ENCODE measurements at places on chromosomes 12 and 14.
A peak's percentile ranks its signal among the peaks of the same experiment; 100 is the strongest.

GRCh38 chr14:94361682-94362081 is 26.7 kb downstream of the SERPINA1 start:
- DNase-seq, result no peak

GRCh38 chr12:126198516-126198915 is 1133.3 kb downstream of the AACS start:
- DNase-seq, result no peak

DNA sequence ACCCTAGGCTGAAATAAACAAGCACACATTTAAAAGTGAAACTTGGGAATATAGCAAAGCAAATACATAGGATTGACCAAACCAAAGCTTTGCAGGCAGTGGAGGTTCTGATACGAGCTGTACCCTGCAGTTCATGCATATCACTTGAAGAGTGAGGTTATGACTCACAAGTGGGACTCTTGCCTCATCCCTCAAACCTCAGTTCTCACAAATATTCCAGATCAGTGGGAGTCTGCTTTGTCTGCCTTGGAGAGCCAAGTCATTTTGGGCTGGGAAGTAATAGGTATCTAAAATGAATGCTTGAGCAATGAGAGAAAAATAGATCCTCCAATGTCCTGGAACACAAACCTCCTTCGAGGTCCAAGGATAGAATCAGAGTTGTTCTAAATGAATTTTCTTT is 116.4 kb downstream of the LRIG3 start:
- DNase-seq, result no peak

- no peak for DNase-seq
These were observed at the start of gene TMEM121 for GRCh38 chr14:105525861-105526775. TMEM121 (plus strand) TSS chr14:105526583; CDS start chr14:105528835, 2,252 bp downstream.

DNA sequence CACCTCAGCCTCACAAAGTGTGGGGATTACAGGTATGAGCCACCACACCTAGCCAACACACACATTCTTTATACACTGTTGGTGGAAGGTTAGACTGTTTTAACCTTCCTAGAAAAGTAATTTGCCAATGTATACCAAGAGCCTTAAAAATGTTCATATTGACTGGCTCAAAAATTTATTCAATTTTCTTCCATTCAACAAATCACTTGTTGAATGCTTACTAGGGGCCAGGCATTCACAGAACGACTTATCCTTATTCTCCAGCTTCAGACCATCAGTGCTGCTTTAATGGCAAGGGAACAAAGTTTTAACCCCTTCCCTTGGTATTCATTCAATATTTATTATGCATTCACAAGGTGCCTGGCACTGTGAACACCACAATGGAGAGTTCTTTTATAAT is 3.0 kb downstream of the NR2C1 start:
- no peak for DNase-seq

DNA sequence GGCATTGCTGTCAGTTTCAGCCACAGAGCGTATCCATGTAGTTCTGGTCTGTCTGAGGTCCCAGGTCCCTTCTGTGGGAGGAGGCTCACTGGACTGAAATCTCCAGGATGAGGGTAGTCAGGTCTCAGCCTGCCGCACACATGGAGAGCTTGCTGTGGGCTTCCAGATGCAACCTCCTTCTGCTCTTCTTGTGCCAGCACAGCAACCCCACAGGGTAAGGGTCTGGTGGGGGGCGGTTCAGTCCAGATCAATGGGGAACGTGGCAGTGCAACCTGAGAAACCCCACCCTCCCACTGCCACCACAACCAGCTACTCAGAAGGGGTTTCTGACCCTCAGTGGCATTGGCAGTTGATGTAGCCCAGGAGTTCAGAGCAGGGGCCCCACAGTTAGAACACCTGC is 61.2 kb downstream of the BEGAIN start:
- DNase-seq, result no peak

DNA sequence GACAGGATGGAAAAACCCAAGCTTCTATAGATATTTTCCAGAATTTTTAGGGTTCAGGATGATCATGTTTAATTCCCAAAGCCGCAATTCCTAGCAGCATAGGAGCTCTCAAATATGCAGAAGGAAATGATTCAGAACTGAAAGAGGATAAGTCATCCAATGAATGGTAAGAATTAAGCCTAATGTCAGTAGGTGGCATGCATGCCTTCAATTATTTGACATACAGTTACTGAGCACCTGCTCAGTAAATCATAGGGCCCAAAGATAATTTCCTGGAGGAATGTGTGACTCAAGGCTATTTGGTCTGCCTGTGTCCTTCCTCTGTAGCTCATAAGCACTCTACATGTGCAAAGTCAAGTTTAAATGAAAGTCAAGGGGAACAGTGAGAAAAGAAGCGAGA is 116.8 kb upstream of the SLC38A4 start:
- DNase-seq, result peak; percentile 25

DNA sequence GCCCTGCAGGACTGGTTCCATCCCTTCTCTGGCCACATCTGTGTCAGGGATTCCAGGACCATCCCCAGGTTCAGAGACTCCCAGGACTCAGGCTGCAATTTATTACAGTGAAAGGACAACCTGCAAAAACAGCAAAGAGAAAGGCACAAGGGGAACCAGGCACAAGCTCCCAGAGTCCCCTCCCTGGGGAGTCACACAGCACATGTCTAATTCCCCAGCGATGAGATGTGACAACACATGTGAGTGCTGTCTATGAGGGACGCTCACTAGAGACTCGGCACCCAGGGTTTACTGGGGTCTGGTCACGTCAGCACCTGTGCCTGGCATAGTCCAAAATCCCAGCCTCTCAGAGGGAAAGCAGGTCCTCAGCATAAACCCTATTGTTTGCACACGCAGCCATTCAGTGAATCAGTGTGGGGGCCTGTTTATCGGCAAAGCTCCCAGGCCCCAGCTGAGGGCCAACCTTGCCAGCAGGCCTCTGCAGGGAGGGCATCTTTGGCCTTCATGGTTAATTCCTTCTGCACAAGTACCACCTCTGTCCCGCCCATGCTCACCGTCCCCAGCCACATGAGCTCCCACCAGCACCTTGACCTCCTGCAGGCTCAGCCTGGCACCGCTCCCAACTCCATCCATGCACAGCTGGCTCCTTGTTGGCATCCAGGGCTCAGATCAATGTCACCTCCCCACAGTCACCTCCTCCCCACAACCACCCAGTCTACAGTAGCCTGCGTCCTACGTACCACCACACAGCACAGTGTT is 198.9 kb upstream of the SFSWAP start:
- DNase-seq, result no peak

GRCh38 chr12:39341179-39341578 is 101.7 kb downstream of the KIF21A start:
- DNase-seq, result no peak

DNA sequence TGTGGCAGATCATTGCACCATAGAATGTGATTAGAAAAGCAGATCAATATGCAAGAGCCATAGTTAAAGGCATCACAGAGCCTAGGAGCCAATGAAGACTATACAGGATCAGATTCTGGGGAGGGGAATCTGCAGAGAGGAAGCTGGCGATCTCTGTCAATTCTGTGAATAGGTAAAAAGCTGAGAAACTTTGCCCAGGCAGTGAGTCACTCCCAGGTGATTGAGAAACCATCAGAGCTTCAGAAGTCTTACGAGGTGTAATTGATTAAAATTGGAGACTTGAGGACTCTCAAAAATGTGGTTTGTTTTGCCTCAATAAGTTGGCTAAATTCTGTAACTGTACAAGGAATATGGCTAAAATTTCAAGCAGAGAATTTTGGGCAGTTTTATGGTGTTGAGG is 41.7 kb upstream of the TSPAN11 start:
- DNase-seq, result no peak

- no peak for DNase-seq
These were observed 35.9 kb upstream of the GSC start for GRCh38 chr14:94805680-94806288.

DNA sequence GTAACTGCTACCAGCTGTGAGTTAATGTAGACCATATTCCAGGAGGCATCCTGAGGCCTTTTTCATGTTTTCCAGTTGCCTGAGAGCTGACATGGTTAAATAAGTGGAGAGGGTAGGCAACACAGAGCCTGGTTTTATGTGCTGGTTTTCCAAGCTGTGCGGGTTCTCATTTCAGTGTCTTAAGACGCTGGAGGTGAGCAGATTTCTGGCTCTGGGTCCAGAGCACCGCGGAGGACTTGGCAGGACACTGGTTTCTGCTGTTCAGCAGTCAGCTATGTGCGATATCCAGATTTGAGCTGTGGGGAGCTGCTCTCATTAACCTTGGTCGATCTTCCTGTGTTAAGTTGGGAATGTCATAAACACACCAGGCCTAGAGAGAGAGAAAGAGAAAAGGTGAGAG is 680.8 kb downstream of the BCL11B start:
- DNase-seq, result no peak

GRCh38 chr14:93006567-93007051 is 83.7 kb downstream of the CHGA start:
- DNase-seq, result peak; percentile 26

- DNase-seq, result no peak
These were observed 25.0 kb downstream of the EIF2S1 start for GRCh38 chr14:67385120-67385519.

DNA sequence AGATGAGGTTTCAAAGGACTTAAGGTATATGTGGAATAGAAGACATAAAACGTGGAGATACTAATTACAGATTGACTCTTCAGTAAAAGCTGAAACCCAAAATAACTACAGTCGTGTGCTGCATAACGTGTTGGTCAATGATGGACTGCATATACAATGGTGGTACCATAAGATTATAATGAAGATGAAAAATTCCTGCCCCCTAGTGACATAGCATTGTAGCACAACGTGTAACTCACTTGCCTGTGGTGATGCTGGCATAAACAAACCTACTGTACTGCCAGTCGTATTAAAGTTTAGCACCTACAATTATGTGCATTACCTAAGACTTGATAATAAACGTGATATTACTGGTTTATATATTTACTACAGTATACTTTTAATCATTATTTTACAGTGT is 150.3 kb downstream of the LRRK2 start:
- DNase-seq, result no peak

DNA sequence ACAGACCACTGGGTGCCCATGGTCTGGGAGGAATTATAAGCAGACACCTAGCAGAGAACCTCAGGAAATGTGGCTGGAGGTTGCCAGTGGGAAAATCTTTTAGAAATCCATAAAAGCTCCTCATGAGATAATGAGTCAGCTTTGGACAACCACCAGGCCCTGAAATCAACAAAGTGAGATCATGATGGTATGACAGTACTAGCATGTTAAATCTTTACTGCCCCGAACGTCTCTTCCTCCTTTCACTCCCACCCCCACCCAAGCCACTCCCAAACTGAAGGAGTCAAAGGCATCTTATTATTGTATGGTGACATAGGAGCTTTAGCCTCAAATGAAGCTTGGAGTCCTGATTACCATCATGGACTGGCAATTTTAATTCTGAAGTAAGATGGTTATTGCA is 240.0 kb downstream of the DIO2 start:
- DNase-seq, result no peak

GRCh38 chr12:119661882-119662281 is 6.1 kb upstream of the PRKAB1 start:
- no peak for DNase-seq

DNA sequence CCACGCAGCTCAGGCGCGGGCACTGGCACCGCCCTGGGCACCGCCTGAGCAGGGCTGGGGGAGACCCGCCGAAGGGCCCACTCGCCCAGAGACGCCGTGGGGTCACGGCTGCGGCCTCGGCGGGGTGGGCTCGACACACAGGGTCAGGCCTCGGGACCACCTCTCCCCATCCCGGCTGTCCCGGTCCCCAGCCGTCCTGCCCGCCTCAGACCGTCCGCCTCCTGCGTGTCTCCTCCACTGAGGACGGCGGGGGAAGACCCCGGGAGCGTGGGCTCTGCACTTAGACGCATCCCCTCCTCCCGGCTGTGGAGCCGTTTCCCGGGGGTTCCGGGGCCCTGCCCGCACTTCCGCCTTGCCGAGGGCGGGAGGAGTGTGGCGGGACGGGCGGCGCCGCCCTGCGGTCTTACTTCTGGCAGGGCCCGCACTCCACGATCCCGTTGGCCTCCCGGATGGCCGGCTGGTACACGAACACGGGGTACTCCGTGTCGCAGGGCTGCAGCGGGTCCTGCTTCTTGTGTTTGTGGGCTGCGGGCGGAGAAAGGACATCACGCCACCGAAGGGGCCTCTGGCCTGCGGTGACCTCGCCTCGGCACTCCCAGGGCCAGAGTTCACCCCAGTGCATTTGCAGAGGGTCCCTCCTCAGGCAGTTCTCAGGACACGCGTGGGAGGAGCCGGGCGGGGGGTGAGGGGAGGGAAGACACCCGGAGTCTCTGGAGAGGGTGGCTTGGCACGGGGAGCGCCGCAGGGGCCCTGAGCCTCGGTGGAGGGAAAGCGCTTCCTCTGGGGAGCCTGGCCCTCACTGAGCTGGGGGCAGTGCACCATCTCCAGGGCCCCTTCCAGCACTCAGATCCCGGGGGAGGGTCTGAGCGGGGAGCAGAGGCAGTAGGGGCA is 23.1 kb upstream of the LRTM2 start:
- DNase-seq, result no peak

DNA sequence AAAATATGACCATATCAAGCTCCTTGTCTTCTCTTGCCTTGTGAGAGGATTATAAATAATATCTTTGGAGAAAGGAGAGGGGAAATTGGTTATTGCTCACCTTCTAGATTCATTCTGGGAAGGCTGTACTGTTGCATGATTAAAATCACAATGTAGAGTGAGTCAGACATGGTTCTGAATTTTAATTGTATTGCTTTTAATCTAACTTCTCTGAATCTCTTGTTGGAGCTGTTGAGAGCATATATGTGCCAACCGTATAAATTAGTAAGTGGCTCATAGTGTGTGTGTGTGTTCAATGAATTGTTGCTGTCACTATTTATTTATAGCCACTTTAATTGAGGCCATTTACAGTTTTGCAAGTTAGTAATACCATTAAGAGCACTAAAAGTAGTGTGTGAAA is 56.1 kb downstream of the KCNJ8 start:
- peak; percentile 36 for DNase-seq

DNA sequence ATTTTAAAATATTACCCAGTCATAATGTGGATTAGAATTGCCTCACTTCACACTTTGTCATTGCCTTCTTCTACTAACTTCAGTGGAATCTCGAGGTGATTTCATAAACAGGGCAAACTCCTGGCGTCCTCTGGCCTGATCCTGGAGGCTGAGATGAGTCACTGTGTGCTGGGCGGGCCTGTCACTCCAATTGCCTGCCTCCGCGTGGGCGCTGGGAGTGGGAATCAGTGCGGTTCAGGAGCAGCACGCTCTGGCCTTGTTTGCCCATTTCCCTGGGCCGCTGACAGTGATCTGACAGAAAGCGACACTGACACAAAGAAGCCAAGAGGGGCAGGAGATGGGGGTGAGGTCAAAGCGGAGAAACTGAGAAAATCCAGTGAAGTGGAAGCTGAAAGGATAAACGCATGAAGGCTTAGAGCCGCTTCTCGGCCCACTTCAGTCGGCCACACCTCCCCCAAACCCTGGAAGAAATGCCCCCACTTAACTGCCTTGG is 29.7 kb downstream of the LGR5 start:
- DNase-seq, result no peak

DNA sequence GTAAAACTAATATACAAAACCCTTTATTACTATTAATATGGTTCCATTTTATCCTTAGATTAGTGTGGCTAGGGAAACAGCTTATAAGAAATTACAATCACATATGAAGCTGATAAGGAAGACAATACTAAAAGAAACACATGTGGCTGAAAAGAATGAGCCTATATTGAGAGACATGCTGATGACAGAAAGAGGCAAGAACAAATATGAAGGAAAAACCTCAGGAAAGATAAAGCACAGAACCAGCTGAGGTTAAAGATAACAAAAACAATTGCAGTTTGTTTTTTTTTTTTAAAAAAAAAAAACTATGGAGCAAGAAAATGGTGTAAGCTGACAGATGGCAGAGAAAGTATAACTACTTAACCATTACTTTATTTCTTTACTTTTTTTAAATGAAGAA is 69.2 kb upstream of the OSBPL8 start:
- no peak for DNase-seq

- peak; percentile 93 for DNase-seq
These were observed 838 bp upstream of the ERBB3 start for GRCh38 chr12:56078931-56079722.
